AG09319 (cell line): ENCODE measurements at places on chromosomes 2 and 18.

DNA sequence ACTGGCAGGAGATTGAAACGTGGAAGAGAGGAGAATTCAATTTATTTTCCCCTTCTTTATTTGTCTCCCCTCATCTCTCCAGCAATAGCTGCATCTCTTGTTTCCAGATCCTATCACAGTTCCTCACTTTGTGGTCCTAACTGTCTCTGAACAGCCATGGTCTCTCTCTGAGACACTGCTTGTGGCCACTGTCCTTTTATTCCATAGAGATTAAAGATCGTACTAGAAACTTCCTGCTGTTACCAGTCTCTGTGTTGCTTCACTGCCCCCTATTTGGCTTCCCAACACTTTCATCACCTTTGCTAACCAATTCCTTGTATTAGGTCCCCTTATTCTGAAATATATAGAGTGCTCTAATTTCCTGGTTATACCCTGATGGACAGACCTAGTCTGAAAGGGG is 48.9 kb upstream of the CAVIN2 start:
- no peak for DNase-seq

GRCh38 chr2:127811397-127812321 is 688 bp upstream of the WDR33 start:
- no peak for DNase-seq

DNA sequence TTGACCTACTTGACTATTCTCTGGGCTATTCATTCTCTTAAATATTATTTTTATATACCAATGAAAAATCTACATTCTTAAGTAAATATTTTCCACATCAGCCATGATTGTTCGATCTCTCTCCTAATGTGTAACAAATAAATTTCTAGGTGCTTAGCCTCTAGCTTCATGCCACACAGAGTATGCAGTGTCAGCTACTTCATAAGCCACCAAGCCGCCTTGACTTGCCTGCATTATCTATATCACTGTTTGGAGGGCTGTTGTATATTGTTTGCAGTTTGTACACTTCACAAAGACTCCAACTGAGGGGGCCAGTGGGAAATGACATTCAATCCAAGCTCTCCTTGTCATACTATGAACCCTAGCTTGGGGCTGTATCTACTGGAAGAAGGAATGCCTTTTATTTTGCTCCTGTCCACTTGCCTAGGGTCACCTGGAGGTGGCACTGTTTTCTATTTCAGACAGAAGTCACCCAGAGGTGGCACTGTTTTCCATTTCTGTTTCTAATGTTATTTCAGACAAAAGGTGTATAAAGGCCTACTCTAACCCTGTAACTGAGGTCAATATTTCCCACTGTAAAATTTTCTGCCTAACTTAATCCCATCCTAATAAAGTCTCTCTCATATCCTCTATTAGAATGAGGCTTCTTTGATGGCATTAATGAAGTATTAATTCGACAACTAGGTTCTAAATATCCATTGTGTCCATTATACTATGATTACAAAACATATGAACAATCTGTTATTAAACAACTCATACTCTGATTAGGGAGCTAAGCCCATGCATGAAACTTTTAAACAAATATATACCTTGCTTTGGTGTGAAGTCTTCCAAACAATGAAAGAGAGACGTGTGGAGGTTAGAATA is 36.4 kb downstream of the COL5A2 start:
- DNase-seq, result no peak

GRCh38 chr18:54529444-54529843 is 61.6 kb upstream of the DYNAP start:
- DNase-seq, result no peak

DNA sequence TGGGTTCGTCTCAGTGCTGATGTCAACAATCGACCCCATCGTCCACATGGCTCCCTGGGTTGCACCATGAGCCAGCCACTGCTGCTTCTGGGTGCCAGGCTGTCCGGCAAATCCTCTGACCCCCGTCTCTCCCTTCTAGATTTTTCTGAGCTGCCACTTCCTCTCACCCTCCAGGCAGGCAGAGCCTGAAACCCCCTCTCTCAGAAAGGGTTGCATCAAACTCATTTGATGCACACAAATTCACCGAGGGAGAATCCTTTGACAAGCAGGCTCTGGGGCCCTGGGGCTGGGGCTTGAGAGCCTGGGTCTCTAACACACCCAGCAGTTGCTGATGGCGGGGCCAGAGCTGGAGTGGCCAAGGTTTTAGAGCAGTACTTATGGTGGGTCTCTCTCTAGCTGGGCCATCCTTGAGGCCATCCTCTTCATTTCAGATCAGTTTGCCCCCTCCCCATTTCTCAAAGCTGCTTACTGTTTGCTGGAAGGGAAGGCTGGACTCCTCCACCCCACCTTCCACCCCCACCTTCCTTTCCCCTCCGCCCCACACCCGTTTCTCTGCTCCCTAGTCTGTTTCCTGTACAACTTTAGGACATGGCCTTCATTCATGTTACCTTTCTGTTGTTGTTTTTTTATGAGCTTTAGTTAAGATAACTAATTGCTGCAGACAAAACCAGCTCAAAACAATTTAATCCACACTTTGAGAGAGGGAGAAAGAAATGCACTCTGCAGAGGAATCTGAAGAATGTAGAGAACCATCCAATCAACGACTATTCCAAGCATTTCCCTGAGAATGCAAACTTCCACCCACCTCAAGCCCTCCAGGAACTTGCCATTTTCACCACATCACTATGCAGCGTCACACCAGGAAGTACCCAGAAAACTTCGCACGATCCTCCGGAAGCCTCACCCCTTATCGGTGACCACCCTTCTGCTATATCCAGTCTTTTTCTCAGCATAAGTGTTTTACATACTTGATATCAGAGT is 69.5 kb downstream of the ARL4C start:
- no peak for DNase-seq

GRCh38 chr2:48250943-48251342 is 279.0 kb upstream of the STON1 start:
- DNase-seq, result no peak

DNA sequence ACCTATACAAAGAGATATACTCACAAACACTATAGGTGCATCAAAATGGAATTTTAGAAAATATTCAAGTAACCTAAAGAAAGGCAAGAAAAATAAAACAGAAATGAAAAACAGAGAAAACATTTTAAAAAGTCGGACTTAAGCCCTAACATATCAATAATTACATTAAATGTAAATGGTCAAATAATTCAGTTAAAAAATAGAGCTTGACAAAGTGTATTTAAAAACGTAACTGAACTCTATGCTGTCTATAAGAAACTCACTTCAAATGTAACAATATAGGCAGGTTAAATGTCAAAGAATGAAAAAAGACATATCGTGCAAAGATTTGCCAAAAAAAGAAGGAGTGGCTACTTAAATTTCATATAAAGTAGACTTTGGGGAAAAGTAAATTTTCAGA is 163.9 kb downstream of the ACOXL start:
- DNase-seq, result no peak

GRCh38 chr2:168171059-168171762 is 76.2 kb downstream of the STK39 start:
- DNase-seq, result no peak

GRCh38 chr18:33593261-33593660 is 15.2 kb downstream of the ASXL3 start:
- DNase-seq, result no peak

- no peak for DNase-seq
These were observed 1.4 kb downstream of the IHH start for GRCh38 chr2:219059375-219059724.

- DNase-seq, result no peak
These were observed 108.0 kb downstream of the RNF152 start for GRCh38 chr18:61784834-61785233.

- DNase-seq, result no peak
These were observed 151.2 kb upstream of the CCDC68 start for GRCh38 chr18:55110436-55110835.

- DNase-seq, result no peak
These were observed 271.5 kb upstream of the SIX2 start for GRCh38 chr2:45280794-45281193.

DNA sequence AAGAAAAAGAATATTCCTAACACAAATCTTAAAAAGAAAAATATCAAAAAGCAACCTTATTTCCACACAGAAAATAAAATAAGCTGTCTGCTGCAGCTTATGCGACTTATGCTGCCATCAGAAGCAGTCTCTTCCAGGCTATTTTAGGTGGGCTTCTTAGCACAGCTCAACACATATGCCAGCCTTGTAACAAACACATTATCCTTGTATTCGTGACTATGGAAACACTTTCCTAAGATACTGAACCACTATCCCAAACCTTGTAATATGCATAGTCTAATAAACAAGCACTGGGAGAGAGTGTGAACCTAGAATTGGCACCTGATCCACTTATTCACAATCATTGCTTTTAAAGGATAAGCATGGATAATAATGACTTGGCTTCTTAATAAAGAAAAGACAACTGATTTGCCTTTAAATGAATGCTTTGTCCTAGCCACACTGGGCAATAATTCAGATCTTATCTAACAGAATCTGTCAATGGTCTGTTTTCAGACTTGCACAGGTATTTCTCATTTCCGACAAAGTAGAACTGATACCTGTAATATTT is 40.0 kb upstream of the RNU4ATAC start:
- no peak for DNase-seq

GRCh38 chr2:10159086-10159485 is 36.5 kb downstream of the RRM2 start:
- no peak for DNase-seq

- no peak for DNase-seq
These were observed 1.0 kb upstream of the LDLRAD4 start for GRCh38 chr18:13217466-13217961.

DNA sequence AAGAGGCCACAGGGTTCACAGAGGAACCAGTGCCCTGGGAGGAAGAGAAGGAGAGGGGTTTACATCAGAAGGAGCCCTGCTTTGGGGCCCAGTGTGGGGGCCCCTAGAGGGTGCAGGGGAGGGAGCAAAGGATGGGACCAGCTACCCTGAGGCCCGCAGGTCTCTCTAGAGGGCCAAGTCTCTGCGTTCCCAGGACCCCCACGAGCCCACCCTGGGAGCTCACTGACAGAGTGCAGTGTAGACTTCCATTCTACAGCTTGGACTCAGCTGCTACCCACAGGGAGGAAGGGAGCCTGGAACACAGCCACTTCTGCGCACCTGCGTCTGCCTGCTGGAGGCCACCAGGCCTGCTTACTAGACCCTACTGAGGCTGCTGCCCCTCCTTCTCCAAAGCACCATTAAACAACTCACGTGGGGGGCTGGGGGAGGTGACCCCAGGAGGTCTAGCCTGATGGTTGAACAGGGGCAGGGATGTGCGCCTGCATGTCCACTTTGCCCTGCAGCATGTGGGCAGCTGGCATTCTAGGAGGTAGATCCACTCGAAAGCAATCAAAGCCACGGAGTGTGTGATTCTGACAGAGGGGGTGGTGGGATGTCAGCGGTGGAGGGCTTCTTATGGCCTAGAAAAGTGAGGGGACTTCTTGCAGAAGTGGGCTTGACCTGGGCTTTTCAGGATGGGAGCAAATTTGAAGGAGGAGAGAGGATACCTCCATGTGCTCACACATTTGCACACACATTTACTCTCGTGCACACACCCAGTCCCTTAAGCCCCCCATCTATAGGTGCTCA is 90.2 kb downstream of the ZFP36L2 start:
- DNase-seq, result no peak

GRCh38 chr18:75408554-75409506 is 18.7 kb downstream of the SMIM21 start:
- peak; percentile 71 for DNase-seq

DNA sequence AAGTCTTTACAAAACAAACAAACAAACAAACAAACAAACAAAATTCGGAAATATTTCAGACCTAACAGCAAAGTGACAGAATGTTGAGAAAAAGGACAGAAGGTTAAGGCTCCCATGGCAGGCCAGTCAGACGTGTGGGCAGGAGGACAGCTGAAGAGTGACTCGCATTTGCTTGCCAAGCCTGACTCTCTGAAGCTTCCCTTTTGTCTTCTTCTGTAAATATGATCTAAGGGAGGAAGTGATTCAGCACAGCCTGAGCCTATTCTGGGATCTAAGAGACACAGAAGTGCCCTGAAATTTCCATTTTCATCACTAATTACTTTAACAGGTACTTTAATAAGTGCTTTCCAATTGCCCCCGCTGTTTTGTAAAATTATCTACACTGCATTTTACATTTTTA is 134.0 kb upstream of the LYPD1 start:
- DNase-seq, result peak; percentile 3

DNA sequence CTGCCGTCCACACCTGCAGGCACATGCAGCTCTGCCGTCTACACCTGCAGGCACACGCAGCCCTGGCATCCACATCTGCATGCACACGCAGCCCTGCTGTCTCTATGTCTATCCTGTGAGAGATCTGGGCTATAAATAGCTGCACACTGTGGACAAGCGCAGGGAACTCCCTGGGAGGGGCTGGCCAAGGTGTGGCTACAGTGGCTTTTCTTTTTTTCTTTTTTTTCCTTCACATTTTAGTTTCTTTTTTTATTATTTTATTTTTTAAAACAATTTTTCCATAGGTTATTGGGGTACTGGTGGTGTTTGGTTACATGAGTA is 42.0 kb downstream of the TMEM182 start:
- DNase-seq, result no peak

DNA sequence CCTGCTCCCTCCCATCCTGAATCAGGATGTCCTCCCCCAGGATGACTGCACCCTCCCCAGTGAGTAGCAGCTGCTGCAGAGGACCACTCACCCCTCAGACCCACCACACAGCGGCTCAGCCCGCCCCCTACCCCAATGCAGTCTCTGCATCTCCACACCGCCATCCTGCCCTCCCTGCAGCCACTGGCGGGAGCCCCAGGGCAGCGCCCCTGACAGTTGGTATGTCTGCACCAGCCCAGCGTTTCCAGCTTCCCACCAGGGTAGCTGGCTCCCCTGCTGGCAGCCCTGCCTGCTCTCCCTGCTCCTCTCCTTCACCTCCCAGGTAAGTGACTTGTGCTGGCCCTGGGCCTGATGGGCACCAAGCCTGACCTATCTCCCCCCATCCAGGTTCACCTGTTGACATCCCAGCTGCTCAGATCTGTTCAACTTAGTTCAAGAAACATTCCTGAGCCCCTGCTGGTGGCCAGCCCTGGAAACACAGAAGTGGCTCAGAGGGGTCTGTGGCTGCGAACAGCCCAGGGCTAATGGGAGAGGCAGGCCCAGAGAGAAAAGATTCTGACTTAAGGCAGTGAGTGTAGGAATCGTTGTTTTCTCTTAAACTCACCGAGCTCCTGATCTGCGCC is 117.7 kb upstream of the RAB6C start:
- DNase-seq, result no peak

DNA sequence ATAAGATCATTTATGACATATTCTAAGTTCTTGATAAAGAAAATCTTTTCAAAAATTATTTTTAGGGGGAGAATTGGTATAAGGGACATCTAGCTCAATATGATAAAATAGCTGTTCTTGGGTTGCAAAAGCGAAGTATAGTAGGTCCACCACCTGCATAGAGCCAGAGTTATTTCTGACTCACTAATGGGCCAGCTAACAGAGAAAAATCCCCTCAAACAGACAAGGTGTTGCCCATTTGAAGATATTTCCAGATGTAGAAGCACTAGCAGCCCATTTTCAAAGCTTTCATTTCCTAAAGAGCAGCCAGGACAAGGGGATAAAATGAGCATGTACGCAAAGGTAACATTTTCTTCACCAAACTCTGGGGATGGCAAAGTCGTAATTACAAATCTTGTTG is 165.7 kb upstream of the FN1 start:
- DNase-seq, result no peak

- no peak for DNase-seq
These were observed 784.5 kb upstream of the CELF4 start for GRCh38 chr18:38350141-38350540.

- no peak for DNase-seq
These were observed 1.1 kb upstream of the WBP1 start for GRCh38 chr2:74457129-74457548.

- no peak for DNase-seq
These were observed 1.5 kb downstream of the SMYD1 start for GRCh38 chr2:88069117-88069516.
